ENCODE measurements at places on chromosomes 6 and 20.

- DNase-seq, result no peak
These were observed 166.2 kb downstream of the TRIM27 start for GRCh38 chr6:28757429-28758045.

GRCh38 chr6:108630050-108630714, 69.5 kb downstream of the FOXO3 start:
- DNase-seq, result no peak

- no peak for DNase-seq
These were observed 2.7 kb upstream of the WFDC11 start for GRCh38 chr20:45672765-45673164.

DNA sequence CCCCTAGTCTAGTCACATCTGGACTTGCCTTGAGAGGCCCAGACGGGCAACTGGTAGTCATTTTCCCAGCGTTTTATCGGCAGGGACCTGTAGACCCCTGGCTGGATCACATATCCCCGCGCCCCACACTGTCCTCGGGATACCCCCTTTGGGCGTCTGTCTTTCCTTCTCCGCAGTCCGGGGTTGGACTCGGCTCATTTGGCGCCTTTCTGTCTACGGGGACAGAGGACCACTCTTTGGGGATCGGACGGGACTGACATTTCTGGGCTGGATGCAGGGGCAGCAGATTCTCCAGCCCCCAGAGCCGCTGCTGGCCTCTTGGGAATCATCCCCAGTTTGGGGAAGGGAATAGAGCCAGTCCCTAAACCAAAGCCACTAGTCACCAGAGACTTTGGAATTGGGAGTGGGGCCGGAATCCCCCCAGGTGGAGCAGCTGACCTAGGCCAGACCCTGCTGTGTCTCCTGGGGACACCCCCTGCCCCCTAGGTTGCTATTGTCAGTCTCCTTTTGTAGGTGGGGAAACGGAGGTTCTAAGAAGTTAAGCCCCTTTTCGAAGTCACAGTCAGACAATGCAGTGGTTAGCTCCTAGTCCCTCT, 734 bp downstream of the FAM110A start:
- no peak for DNase-seq

DNA sequence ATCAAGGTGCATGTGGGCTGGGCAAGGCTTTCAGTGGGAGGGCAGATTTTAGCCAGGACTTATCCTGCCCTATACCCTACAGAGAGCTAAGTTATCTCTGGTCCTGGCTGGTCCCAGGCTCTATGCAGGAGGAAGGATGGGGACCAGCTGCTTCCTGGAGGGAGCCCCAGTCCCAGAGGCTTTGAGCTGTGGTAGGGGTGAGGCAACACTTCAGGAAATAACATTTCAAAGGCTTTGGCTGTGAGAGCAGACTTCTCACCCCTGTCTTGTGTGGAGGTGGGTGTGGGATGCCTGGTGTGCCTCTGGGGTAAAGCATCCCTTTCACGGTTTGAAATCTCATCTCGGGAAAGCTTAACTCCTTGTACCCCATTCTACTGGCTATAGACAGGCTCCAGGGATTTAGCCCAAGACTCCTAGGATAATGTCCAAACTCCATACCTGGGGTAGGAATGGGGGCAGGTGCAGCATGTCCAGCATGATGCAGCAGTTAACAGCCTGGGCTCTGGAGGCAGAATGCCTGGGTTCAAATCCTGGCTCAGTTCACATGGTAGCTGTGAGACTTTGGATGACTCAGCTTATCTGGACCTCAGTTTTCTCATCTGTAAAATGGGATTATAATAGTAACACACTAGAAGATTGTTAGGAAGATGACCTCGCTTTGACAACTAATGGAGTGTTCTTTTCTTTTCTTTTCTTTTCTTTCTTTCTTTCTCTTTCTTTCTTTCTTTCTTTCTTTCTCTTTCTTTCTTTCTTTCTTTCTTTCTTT, 27.5 kb upstream of the SIRPA start:
- no peak for DNase-seq

GRCh38 chr20:9551808-9552550, 37.6 kb downstream of the LAMP5 start:
- no peak for DNase-seq

GRCh38 chr6:86964029-86964579, 26.8 kb downstream of the HTR1E start:
- no peak for DNase-seq

GRCh38 chr20:57904314-57905105, 194.7 kb upstream of the PMEPA1 start:
- DNase-seq, result peak; percentile 52

GRCh38 chr20:46213946-46214823, 94.1 kb downstream of the CDH22 start:
- no peak for DNase-seq

GRCh38 chr6:133083248-133083967, 157.7 kb upstream of the EYA4 start:
- no peak for DNase-seq

- DNase-seq, result peak; percentile 54
These were observed 93.2 kb downstream of the GMPR start for GRCh38 chr6:16331384-16332174.

GRCh38 chr6:67633058-67633457, 1002.0 kb upstream of the ADGRB3 start:
- no peak for DNase-seq

GRCh38 chr6:5541751-5542432, 280.6 kb downstream of the FARS2 start:
- DNase-seq, result no peak

- no peak for DNase-seq
These were observed 10.9 kb downstream of the CUL9 start for GRCh38 chr6:43192911-43193310.

DNA sequence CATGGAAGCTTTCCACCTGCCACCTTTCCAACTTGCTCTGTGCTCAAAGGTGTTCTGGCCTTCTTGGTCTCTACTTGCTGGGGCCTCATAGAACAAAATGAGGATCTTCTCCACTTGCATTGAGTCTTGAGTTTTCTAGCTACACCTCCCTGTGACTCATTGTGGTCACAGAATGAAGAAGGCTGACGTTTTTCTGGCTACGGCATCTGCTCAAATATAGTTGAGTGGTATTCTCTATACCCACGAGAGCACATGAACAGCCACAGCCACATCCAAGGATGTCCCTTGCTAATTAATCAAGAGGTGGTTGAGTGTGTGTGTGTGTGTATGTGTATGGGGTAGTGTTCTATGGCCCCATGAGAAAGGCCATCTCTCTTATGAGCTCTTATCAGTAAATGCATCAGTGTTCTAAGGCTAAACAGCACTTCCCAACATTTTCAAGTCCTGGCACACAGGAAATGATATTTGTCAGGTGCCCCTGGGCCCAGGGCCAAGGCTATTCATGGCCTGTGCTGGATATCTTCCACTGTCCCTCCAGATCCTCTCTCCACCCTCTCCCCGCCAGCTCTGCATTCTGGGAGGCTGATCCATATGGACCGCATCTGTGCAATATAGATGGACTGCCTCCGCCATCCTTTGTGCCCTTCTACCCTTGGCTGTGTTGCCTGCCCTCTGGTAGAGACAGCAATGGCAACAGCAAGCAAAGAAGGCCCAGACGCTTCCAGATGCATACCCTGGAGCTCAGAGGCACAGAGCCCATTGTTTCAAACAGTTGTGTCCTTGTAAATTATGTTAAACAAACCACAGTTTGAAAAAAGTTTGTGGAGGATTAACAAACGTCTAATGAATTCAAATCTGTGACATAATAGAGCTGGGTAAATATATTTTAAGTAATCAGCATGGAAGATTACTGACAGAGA, 150.2 kb downstream of the LRFN2 start:
- no peak for DNase-seq

- DNase-seq, result no peak
These were observed 93.8 kb upstream of the MARCKS start for GRCh38 chr6:113763311-113763766.

GRCh38 chr6:29653452-29654038, 3.3 kb upstream of the MOG start:
- peak; percentile 37 for DNase-seq

GRCh38 chr20:48011025-48011424, 225.7 kb upstream of the SULF2 start:
- no peak for DNase-seq

DNA sequence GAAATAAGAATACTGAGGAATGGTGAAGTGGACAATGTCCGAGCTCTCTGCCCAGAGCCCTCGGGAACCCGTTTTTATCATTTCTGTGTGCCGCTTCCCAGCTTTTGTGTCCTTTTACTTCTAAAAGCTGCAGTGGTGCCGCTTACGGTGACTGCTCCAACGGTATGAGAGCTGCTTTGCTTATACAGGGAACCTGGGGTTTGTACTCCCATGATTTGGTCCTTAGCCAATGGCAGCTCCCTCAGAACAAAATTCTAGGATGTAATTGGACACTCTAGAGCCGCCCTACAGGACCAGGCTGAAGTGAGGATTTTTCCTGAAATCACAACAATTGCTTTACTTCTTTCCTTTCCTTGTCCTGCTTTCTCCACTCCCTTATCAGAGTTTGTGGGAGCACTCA, 24.2 kb upstream of the PCSK2 start:
- no peak for DNase-seq

GRCh38 chr6:6728169-6728941, 139.8 kb downstream of the LY86 start:
- no peak for DNase-seq

DNA sequence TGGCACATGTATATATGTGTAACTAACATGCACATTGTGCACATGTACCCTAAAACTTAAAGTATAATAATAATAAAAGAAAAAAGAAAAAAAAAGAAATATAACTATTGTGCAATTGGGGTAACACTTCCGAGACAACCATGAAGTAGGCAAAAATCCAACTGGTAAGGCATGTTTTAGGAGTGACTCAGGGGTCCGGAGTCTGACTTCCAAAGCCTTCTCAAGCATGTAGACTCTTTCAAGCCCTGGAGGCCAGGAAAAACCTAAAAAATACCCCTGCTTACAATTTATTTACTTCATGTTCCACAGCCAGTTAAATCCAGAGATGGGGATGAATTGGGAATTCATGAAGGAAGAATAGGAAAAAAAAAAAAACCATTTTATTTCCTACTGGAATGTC, 161.3 kb upstream of the PHACTR1 start:
- no peak for DNase-seq

DNA sequence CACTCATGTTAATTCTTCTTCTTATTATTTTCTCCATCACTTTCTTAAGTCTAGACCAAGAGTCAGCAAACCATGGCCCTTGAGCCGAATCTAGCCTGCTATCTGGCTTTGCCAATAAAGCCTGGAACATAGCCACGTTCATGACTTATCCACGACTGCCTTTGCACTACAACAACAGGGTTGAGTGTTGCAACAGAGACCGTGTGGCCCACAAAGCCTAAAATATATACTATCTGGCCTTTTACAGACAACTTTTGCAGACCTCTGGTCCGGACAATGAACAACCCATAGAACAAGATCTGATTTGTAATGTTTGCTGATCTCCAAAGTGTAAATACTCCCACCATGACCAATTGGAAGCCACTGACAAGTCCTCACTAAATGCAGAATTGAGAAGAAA, 140.5 kb upstream of the CDYL start:
- no peak for DNase-seq

- no peak for DNase-seq
These were observed 40.2 kb downstream of the MOXD1 start for GRCh38 chr6:132361101-132361500.

- DNase-seq, result no peak
These were observed 44.0 kb downstream of the MAP7 start for GRCh38 chr6:136506124-136506799.

- DNase-seq, result no peak
These were observed 141.8 kb downstream of the FARS2 start for GRCh38 chr6:5403076-5403475.

- DNase-seq, result peak; percentile 8
These were observed at the start of gene HLA-G for GRCh38 chr6:29827579-29828470. Gene HLA-G, plus strand, starts transcription at chr6:29827825. Its CDS starts 20 bp downstream, at chr6:29827845.

GRCh38 chr6:157538168-157538567, 157.2 kb downstream of the ZDHHC14 start:
- DNase-seq, result no peak

- peak; percentile 11 for DNase-seq
These were observed 304.3 kb upstream of the SUPT3H start for GRCh38 chr6:45681860-45682511.

DNA sequence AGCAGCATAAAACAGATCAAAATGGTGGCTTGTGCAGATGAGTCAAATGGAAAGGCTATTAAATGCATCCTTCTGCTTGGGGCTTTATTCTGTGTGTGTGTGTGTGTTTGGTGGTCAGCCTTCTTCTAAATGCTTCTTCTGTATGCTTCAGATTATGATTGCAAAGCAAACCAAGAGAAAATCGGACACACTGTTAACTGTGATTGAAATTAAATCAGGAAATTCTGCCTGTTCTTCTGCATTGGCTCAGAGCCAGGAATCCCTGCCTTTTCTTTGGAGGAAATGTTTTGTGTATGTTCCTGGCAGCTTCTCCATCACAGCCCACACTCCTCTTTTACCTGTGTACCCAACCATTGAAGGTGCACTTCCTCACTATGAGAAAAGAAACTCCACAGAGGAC, 22.3 kb upstream of the PDE10A start:
- DNase-seq, result no peak

- no peak for DNase-seq
These were observed 41.5 kb upstream of the ECI2 start for GRCh38 chr6:4176907-4177306.

GRCh38 chr6:74853991-74854390, 351.9 kb downstream of the COL12A1 start:
- DNase-seq, result no peak

DNA sequence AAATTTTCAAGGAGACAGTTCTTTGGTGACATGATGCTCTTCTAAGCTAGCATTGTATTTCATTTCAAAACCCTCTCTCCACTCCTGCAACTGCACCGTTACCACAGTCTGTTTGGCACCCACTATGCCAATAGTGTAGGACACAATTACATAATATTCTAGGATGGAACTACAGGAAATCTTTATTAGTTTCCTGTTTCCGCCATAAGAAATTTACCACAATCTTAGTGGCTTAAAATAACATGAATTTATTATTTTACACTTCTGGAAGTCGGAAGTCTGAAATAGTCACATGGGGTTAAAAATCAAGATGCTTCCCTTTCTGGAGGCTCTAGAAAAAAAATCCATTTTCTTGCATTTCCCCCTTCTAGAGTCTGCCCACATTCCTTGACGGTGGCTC, 733.1 kb downstream of the HDGFL1 start:
- no peak for DNase-seq

DNA sequence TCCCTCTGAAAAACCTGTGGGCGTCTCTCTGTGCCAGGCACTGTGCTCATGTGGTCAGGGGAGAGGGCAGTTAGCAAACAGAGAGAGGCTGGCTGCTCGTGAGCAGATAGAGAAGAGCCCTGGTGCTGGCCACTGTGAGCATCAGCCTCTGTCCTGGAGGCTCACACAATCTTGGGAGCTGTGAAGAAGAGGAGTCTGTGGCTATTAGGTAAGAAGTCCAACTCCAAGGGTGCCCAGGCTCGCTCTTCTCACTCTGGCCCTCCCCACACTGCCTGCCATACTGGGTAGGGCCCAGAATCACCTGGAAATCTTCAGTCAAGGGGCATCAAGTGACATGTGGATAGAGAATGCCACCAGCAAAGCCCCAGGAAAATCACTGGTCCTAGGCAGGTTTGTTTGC, 14.1 kb downstream of the SCML4 start:
- DNase-seq, result no peak

DNA sequence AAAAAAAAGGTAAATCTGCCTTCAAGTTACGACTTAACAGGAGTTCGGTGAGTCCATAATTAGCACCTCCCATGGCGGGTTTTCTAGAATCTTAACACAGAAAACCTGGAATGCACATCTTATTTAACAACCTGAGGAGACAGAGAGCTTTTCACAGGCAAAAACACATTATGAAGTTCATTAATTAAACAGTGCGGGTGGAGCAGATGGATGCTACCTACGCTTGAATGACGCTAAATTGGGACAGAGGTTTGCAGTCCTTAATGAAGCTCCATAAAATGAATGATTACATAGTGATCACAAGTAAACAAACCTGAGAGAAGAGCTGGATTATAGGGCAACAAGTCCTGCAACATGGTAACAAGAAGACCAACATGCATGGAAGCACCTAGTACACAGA, 81.0 kb downstream of the INSM1 start:
- DNase-seq, result no peak

Data from large intestine (tissue), 12 donors.